ENCODE measurements at places on chromosomes 12 and 14. TPM values are rescaled to one million over a fixed set of nuclear protein-coding genes. Genes with fewer than 3 reads are reported as not detected.

ACOT4 gene
- 2.8 TPM for total RNA-seq

CLEC6A gene
- not detected for total RNA-seq

PROX2 gene
- not detected for total RNA-seq

KRT83 gene
- total RNA-seq = not detected

RIPK3 gene
- total RNA-seq = 4.8 TPM

LPAR5 gene
- 1.0 TPM for total RNA-seq

DAO gene
- 0.90 TPM for total RNA-seq

IKZF4 gene
- total RNA-seq = 6.7 TPM

GPR65 gene
- total RNA-seq = 0.04 TPM

TEX52 gene
- total RNA-seq = not detected

DNA sequence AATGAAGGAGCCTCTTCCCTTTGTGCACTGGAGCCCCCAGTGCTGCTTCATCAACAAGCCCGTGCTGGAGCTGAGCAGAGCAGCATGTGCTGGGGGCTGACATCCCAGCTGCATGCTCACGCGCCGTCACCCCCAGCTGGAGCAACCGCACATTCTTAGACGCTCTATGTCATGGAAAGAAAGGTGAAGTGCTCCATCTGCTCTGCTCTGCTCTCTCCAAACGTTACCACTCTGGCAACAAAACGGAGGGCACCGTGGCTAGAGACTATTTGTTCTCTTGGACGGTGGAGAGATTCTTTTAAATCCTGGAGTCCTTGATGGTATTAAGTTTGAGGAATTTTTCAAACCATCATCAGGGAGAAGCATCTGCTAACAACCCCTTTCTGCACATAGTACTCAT, 208.4 kb downstream of the C12orf75 start:
- no peak for DNase-seq
- H3K27ac ChIP-seq = no peak overlapping the region
- no peaks in the 10 kb centered on the region for H3K27me3 ChIP-seq
- H3K36me3 ChIP-seq = no peaks in the 10 kb centered on the region

GRCh38 chr12:44019118-44019517, 183.2 kb downstream of the TMEM117 start:
- no peak overlapping the region for H3K4me3 ChIP-seq
- DNase-seq = no peak
- H3K27ac ChIP-seq = no peak overlapping the region
- no peaks in the 10 kb centered on the region for H3K4me1 ChIP-seq

GRCh38 chr14:94974422-94974821, 182.9 kb downstream of the DICER1 start:
- H3K27ac ChIP-seq = no peak overlapping the region
- no peaks in the 10 kb centered on the region for H3K36me3 ChIP-seq
- no peak for DNase-seq
- H3K4me3 ChIP-seq = no peak overlapping the region

DNA sequence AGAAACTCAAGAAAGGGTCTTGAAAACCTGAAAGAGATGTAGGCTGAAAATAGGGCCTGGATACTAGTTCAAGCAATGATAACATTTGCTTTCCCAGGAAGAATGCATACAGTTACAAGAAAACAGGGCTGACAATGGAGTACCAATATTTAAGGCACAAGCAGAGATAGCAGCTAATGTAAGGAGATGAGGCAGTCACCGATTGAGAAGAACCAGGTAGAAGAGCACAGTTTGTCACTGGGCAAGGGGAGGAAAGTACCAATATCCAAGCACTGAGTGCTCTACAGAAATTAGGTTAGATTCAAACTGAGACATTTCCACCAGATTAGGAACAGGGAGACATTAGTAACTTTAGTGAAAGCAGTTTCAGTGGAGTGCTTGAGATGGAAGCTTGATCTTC, 19.9 kb downstream of the RPS6KA5 start:
- H3K27ac ChIP-seq = no peak overlapping the region
- no peaks in the 10 kb centered on the region for H3K4me1 ChIP-seq
- no peaks in the 10 kb centered on the region for H3K36me3 ChIP-seq
- H3K4me3 ChIP-seq = no peak overlapping the region
- no peaks in the 10 kb centered on the region for H3K27me3 ChIP-seq
- DNase-seq = no peak

DNA sequence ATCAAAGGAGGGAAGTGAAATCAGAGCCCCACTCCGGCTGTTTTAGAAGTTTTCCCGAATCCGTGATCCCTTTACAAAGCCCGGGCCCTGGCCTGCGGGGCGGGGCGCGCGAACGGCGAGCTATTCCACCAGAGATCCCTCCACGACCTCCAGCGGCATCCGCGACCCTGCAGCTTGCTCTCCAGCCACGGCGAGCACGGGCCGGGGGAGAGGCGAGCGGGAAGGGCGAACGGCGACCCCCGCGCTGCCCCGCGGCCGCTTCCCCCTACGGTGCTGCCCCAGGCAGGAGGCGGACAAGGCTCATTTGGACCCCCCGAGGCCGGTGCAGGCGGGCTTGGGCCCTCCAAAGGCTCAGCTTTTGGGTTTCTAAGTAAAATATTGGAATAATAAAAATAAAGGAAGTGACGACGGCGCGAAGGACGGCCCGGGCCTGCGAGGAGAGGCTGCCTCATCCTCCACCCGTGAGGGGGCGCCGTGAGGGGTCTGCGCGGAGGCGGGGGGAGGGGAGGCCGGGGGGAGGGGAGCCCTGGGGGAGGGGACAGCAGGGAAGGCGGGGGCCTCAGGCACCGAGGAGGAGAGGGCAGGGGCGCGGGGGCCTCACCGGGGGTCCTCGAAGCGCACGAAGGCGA, 613 bp downstream of the SRSF9 start:
- DNase-seq = peak; percentile 46
- no peaks in the 10 kb centered on the region for H3K36me3 ChIP-seq
- H3K4me3 ChIP-seq = peak overlapping the region; percentile 95

DNA sequence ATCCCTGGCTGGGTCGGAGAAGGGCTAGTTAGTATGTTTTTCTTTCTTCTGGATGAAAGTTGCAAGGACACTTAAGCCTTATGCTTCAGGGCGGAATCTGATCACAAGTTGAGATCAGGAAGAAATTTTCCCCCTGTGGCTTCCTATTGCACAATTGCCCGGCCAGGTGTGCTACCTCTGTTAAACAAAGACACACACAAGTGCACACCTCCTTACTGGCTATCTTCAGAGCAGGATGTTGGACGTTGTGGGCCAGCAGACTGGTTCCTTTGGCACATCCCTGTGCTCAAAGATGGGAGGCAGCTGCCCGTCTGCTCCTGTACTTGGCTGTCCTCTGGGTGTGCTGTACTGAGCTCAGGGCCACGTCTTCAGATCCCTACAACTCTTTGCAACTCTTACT, 19.1 kb downstream of the ETV6 start:
- no peak overlapping the region for H3K27ac ChIP-seq
- peaks cover 3% of the 10 kb centered on the region for H3K4me1 ChIP-seq
- no peaks in the 10 kb centered on the region for H3K27me3 ChIP-seq
- no peak overlapping the region for H3K4me3 ChIP-seq
- H3K36me3 ChIP-seq = no peaks in the 10 kb centered on the region

GRCh38 chr12:121789233-121789781, 4.2 kb downstream of the RHOF start:
- H3K27ac ChIP-seq = no peak overlapping the region
- H3K27me3 ChIP-seq = no peaks in the 10 kb centered on the region
- H3K36me3 ChIP-seq = no peaks in the 10 kb centered on the region
- peaks cover under 1% of the 10 kb centered on the region for H3K4me1 ChIP-seq
- no peak overlapping the region for H3K4me3 ChIP-seq
- no peak for DNase-seq

DNA sequence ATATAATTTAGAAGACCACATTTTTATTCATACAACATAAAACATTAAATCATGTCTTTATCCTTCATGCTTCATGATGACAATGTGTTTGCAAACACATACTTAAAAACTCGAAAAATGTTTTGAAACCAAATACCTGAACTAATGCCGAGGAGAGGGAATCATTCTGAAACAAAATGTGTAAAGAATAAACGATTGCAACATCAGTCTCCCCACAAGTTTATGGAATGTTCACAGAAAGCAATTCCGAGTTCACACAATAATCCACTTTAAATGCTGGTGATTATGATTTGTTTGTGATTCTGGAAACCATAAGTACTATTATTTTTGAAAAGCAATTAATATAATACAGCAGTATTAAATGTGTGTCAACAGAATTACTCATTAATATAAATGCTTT, 84.5 kb upstream of the PDZRN4 start:
- no peak overlapping the region for H3K4me3 ChIP-seq
- no peaks in the 10 kb centered on the region for H3K4me1 ChIP-seq
- no peak overlapping the region for H3K27ac ChIP-seq
- no peak for DNase-seq

DNA sequence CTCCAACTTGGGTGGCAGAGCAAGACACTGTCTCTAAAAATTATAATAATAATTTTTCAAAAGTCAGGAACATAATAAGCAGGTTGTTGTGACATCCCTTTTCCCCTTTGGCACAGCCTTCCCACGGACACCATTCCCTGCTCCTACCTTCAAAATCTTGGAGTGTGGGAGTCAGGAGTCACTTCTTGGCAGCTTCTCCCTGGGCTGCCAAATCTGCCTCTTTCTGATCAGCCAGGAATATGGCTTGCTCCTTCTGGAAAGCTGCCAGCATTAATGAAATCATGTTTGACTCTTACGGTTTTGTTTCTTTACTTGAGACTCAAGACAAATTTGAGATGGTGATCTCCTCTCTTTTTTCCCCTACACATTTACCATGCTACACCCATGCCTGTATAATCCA, 391.4 kb upstream of the SYT1 start:
- H3K4me3 ChIP-seq = no peak overlapping the region
- DNase-seq = peak; percentile 8
- H3K36me3 ChIP-seq = no peaks in the 10 kb centered on the region
- H3K27ac ChIP-seq = no peak overlapping the region
- no peaks in the 10 kb centered on the region for H3K4me1 ChIP-seq
- no peaks in the 10 kb centered on the region for H3K27me3 ChIP-seq

- H3K27ac ChIP-seq = peak overlapping the region; percentile 94
- peak; percentile 74 for DNase-seq
Observed at GRCh38 chr12:31715283-31715825, 13.5 kb downstream of the AMN1 start.

- no peaks in the 10 kb centered on the region for H3K36me3 ChIP-seq
- no peak for DNase-seq
- no peaks in the 10 kb centered on the region for H3K27me3 ChIP-seq
- no peaks in the 10 kb centered on the region for H3K4me1 ChIP-seq
Observed at GRCh38 chr14:68908803-68909202, 70.3 kb downstream of the ACTN1 start.

- H3K27me3 ChIP-seq = peaks cover 25% of the 10 kb centered on the region
- H3K27ac ChIP-seq = no peak overlapping the region
- no peaks in the 10 kb centered on the region for H3K4me1 ChIP-seq
- no peaks in the 10 kb centered on the region for H3K36me3 ChIP-seq
Observed at GRCh38 chr12:112862636-112863290, 44.0 kb upstream of the OAS1 start.

- no peaks in the 10 kb centered on the region for H3K36me3 ChIP-seq
- H3K27me3 ChIP-seq = no peaks in the 10 kb centered on the region
- no peak overlapping the region for H3K4me3 ChIP-seq
- peaks cover 16% of the 10 kb centered on the region for H3K4me1 ChIP-seq
- DNase-seq = no peak
Observed at GRCh38 chr12:52419656-52420055, 13.5 kb upstream of the KRT82 start.
